ENCODE measurements at places on chromosomes 4 and X. TPM values are rescaled to one million over a fixed set of nuclear protein-coding genes. Genes with fewer than 3 reads are reported as not detected.

DRP2 gene
- 1.2 TPM for polyA plus RNA-seq

PDE6B gene
- not detected for polyA plus RNA-seq

TRIM75 gene
- polyA plus RNA-seq = 0.31 TPM

NCBP2L gene
- polyA plus RNA-seq = 0.10 TPM

ASB12 gene
- 30.6 TPM for polyA plus RNA-seq

AMBN gene
- polyA plus RNA-seq = not detected

FGF5 gene
- not detected for polyA plus RNA-seq

GLOD5 gene
- polyA plus RNA-seq = not detected

STAP1 gene
- not detected for polyA plus RNA-seq

TMEM271 gene
- polyA plus RNA-seq = not detected

DOK7 gene
- polyA plus RNA-seq = 10.7 TPM

IL21 gene
- polyA plus RNA-seq = not detected

GRCh38 chr4:53932796-53933610, 131.4 kb downstream of the CHIC2 start:
- DNase-seq = peak; percentile 80

GRCh38 chr4:73631565-73632226, 11.5 kb upstream of the RASSF6 start:
- no peak for DNase-seq

DNA sequence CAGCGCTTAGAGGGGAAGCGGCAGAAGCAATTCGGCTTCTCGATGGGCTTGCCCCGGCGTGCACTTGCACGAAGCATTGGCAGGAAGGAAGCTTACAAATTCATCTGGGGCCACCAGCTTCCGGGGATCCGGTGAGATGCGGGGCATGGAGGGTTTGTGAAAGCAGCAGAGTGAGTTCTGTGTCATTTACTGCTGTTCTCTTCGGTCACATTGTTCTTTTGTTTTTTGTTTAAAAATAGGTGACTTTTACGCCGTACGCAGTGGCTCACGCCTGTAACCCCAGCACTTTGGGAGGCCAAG, 47.0 kb downstream of the ASMT start:
- DNase-seq = no peak

- DNase-seq = no peak
Measured at GRCh38 chr4:22884157-22884556, 191.4 kb downstream of the GBA3 start.

- DNase-seq = no peak
Measured at GRCh38 chr4:12897954-12898353, 586.2 kb downstream of the RAB28 start.

DNA sequence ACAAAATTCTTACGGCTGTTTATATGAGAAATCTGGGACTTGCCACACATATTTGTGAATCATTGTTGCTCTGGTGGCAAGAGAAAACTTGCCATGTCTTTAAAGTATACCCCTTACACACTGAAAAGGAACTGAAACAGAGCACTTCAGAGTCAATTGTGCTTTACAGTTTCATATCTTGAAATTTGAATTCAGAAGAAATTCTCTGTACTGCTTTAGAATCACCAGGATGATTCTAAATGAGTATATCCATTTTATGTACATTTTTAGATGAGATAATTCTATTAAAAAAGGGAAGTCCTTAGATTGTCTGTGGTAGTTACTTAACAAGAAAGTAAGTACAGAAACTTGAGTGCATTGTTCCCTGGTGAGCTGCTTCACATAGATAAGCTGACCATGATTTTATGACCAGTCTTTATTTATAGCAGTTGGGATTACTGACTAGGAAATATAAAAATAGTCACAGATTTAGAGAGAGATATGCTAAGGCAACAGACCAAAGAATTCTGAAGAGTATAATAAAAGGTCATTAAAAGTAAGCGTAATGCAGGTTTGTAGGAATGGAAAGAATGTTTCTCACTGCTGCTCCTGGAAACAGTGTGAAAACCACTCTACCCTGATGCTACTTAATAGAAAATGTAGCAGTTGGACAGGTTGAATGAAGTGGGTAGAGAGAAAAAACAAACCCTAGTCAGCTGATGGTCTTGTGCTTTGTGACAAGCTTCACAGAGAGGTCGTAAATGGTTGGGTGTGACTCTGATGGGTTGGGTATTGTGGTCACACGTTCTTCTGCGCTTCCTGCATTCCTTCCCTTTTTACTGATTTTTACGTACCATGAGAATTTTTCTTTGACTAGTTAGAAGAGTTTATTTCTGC, 41.0 kb downstream of the FNIP2 start:
- DNase-seq = peak; percentile 38

GRCh38 chr4:78312989-78313753, 238.4 kb upstream of the ANXA3 start:
- no peak for DNase-seq

- DNase-seq = peak; percentile 59
Measured at GRCh38 chr4:139656614-139657486, 8.8 kb upstream of the MGST2 start.

DNA sequence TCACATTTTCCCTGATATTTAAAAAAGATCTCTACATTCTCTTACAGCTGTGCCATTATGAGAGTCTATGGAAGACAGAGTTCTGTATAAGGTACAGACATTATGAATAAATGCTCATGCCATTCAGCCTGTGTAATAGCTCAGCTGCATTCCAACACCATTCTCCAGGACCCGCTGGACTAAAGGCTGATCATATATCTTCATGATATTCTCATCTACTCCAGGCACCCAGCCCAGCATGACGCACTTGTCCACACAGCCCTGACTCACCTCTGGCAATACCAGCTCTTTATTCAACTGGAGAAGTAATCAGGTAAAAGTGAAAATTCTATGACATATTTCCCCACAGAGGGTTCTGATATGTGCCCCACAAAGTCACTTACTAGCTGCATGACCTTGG, 437.5 kb upstream of the FGF16 start:
- DNase-seq = peak; percentile 70

GRCh38 chrX:56564921-56565840, 1.8 kb downstream of the UBQLN2 start:
- DNase-seq = peak; percentile 9

GRCh38 chr4:88341227-88342192, 37.1 kb upstream of the HERC6 start:
- DNase-seq = peak; percentile 49

DNA sequence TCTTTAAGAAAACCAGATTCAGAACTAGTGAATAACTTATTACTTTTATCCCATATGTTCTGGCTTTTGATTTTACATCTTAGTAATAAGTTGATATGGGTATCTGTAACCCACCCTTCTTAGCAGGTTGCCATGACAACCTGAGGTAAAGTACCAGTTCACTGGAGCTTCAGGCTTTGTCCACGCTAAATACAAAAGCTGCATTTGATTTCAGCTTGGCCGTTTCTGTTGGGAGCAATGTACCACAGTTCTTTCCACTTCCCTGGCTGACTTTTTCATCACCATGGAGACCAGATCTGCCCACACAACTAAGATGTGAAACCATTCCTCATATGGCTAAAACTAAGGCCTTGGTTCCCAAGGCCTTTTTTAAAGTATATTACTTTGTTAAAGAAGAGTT, 26.1 kb downstream of the KLHL34 start:
- DNase-seq = peak; percentile 22

- DNase-seq = no peak
Measured at GRCh38 chr4:42309361-42310260, 87.7 kb upstream of the SHISA3 start.

DNA sequence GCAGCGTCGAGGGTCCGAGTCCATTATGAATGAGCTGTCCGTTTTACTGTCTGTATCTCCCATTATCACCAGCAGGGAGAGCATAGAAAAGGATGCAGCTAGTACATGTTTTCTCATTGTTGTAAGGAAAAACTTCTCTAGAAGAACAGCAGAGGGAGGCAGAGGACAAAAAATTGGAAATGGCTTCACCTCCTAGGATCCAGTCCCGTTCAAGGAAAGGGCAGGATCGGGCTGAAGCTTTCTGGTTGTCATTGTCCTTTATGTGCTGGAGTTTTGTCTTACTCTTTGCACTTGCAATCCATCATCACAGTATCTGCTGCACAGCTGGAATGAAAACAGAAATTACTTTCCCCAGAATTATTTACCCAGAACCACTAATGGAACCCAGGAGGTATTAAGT, 14.7 kb downstream of the NDP start:
- DNase-seq = peak; percentile 67

- DNase-seq = no peak
Measured at GRCh38 chr4:165740911-165741310, 132.1 kb upstream of the TLL1 start.

GRCh38 chr4:4506961-4507360, 34.9 kb downstream of the STX18 start:
- no peak for DNase-seq

DNA sequence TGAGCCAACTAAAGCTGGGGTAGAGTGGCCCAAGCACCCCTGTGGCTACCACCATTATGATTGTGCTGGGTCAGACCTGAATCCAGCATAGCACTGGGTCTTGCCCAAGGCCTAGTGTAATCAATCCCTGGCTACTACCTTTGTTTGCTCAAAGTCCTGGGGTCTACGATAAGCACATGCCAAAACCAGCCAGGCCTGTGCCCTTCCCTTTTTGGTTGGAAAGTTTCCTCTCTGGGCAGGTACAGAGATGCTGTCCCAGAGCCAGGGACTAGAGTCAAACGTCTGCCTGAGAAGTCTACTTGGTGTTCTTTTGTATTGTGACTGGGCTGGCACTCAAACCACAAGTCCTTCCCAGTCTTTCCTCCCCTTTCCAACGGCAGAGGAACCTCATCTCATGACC, 371.5 kb upstream of the MAGEC2 start:
- DNase-seq = no peak

DNA sequence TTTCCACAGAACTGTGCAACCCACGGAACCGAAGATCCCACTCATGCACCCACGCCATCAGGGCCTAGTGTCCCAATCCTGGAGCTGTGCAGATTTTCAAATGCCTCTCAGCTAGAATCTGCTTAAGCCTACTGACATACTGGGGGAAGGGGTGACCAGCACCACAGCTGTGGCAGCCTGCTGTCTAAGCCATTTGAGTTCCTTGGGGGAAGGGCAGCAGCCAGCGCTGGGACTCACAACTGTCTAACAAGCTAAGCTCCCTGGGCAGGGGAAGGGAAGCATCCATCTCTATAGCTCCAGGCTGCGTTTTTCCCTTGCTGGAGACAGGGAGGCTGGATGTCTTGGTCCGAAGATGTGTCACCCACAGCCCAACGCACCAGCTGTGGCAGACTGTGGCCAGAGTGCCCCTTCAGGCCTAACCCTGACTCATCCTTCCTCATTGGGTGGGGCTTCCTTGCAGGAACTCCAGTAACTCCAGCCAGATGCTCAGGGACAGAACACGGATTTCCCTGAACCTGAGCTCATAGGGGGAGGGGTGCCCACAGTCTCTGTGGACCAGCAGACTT, 194.8 kb downstream of the CHRDL1 start:
- DNase-seq = no peak

GRCh38 chr4:85127653-85128052, 161.2 kb upstream of the WDFY3 start:
- no peak for DNase-seq

DNA sequence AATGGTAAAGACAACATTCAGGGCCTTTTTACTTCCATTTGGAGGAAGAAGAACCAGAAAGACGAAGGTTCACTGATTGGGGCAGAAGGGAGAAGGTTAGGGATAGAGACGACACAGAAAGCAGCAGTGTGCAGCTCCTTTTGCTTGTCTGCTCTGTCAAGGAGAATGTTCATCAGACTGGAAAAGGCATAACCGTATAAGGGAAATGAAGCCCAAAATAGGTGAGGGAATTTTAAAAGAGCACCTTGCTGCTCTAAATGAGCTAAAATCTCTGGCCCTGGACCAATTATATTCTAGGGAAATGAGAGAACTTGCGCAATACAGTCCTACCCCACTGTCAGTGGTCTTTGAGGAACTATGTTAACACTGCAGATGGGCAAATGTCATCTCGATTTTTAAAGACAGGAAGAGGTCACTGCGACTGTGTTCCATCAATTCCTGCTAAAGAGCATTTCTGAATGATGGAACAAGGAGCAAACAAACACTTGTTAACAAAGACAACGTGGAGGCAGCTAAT, 909.8 kb upstream of the FTHL17 start:
- DNase-seq = no peak
